Keratinocyte (primary cell): ENCODE measurements at places on chromosomes 6 and 20. TPM values are rescaled to one million over a fixed set of nuclear protein-coding genes. Genes with fewer than 3 reads are reported as not detected.

DNA sequence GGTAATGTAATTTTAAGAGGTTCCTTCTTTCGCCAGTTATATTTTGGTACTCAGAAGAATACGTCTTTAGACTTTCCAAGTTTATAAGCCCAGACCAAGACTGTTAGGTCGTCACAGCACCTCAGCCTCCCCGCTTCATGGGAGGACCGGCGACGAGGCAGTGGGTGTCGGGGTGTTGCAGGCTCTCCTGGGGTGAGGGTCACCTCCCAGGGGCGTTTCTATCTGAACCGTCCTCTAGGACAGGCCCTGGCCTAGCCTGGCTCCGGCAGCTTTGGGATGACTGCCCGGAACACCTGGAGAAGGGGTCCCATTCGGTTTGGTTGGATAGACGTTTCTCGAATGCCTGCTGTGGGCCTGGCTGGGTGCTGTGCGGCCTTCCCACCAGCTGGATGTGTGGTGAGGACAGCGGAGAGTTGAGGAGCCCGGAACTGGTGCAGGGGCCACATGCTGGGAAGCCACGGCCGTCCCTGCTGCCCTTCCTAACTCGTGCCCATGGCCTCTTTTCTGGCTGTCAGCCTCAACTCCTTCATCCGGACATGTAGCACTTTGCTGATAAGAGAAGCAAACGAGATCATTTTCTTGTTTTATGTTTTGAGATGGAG is 1.1 kb downstream of the OSBPL2 start:
- H3K4me3 ChIP-seq = peak overlapping the region; percentile 77
- H3K27ac ChIP-seq = peak overlapping the region; percentile 65
- H3K27me3 ChIP-seq = peaks cover 7% of the 10 kb centered on the region

DNA sequence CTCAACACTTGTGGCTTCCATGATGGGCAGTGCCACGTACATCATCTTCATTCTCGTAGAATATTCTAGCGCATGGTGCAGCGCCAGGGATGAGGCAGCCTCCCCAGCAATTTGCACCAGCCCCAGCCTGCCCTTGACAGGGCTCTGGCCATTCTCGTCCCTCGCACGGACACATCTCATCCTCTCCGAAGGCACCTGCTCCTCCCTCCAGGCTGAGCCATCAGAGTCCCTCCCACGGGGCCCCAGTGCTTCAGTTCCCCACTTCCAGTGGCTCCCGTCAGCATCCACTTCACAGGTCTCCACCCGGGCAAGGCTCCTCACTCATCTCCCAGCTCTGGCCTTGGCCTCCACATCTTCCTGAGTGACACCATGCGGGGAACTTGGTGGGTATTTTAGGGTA is 13.3 kb upstream of the PHACTR3 start:
- no peak overlapping the region for H3K4me3 ChIP-seq
- no peak overlapping the region for H3K27ac ChIP-seq
- no peaks in the 10 kb centered on the region for H3K27me3 ChIP-seq

The CDH4 gene
- polyA plus RNA-seq = 1.1 to 7.9 TPM (median 2.2 TPM) in 3 replicates

The TRERF1 gene
- 3.2 to 4.8 TPM (median 4.5 TPM) in 3 replicates for polyA plus RNA-seq

The PLG gene
- polyA plus RNA-seq = not detected in 3 replicates

DNA sequence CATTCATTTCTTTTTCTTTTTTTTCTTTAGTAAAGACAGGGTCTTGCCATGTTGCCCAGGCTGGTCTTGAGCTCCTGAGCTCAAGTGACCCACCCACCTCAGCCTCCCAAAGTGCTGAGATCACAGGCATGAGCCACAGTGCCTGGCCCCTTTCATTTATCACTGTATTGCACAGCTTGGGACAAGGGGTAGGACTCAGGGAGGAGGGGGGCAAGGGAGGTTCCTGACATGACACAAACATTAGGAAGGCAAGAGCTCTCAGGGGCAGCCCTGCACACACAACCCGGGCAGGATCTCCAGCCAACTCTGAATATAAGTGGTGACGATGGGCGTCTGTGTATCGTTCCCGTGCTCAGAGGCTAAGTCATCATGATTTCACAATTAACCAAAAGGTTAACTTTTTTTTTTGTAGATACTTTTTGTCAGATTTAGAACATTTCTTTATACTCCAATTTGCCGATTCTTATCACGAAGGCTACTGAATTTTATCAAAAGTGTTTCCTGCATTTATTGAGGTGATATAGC is 19.9 kb downstream of the SLC2A4RG start:
- no peaks in the 10 kb centered on the region for H3K36me3 ChIP-seq
- H3K4me1 ChIP-seq = no peaks in the 10 kb centered on the region
- H3K27ac ChIP-seq = no peak overlapping the region
- DNase-seq = no peak
- H3K4me3 ChIP-seq = no peak overlapping the region

The SNPH gene
- 1.3 to 2.4 TPM (median 1.4 TPM) in 3 replicates for polyA plus RNA-seq

- no peak overlapping the region for H3K27ac ChIP-seq
- DNase-seq = no peak
Observed at GRCh38 chr20:45055056-45055455, 45.9 kb downstream of the KCNS1 start.

GRCh38 chr20:60565083-60565482 is 606.9 kb downstream of the CDH26 start:
- DNase-seq = no peak
- no peak overlapping the region for H3K27ac ChIP-seq
- H3K4me3 ChIP-seq = no peak overlapping the region
- H3K27me3 ChIP-seq = peaks cover 14% of the 10 kb centered on the region
- H3K36me3 ChIP-seq = no peaks in the 10 kb centered on the region

DNA sequence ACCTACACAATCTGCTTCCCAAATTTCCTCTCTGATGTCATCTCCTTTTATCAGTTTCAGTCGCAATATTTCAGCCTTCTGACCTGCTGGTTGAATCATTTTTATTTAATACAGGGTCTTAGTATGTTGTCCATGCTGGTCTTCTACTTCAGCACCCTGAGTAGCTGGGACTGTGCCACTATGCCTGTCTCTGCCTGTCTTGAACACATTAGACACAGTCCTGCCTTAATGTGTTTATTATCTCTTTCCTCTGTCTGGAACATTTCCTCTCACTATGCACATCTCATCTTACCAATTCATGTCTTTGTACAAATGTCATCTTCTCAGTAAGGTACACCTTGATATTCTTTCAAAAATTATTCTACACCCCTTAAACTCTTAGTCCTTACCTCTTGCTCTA is 106.5 kb downstream of the THEMIS start:
- peaks cover 4% of the 10 kb centered on the region for H3K27me3 ChIP-seq
- no peak overlapping the region for H3K4me3 ChIP-seq
- H3K4me1 ChIP-seq = no peaks in the 10 kb centered on the region
- DNase-seq = no peak

- H3K4me3 ChIP-seq = no peak overlapping the region
- H3K27ac ChIP-seq = no peak overlapping the region
- H3K36me3 ChIP-seq = no peaks in the 10 kb centered on the region
- H3K4me1 ChIP-seq = peaks cover 18% of the 10 kb centered on the region
- peaks cover 23% of the 10 kb centered on the region for H3K27me3 ChIP-seq
Observed at GRCh38 chr20:61786230-61786629, 279.5 kb downstream of the TAF4 start.

DNA sequence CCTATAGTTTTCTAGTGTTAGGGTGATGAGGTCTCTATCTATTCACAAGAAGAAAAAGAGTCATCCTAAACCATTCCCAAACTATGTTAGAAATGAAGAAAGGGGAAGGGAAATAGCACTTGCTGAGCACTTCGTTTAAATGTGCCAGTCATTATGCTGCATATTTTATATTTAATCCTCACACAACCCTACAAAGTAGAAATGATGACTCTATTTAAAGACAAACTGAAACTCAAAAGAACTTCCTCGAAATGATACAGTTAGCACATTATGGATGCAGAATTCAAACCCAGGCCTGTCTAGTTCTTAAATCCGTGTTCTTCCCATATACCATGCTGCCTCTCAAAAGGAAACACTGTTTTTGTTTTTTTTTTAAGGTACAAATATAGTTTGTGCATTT is 174.6 kb downstream of the GMPR start:
- H3K36me3 ChIP-seq = no peaks in the 10 kb centered on the region
- DNase-seq = no peak
- no peaks in the 10 kb centered on the region for H3K27me3 ChIP-seq

DNA sequence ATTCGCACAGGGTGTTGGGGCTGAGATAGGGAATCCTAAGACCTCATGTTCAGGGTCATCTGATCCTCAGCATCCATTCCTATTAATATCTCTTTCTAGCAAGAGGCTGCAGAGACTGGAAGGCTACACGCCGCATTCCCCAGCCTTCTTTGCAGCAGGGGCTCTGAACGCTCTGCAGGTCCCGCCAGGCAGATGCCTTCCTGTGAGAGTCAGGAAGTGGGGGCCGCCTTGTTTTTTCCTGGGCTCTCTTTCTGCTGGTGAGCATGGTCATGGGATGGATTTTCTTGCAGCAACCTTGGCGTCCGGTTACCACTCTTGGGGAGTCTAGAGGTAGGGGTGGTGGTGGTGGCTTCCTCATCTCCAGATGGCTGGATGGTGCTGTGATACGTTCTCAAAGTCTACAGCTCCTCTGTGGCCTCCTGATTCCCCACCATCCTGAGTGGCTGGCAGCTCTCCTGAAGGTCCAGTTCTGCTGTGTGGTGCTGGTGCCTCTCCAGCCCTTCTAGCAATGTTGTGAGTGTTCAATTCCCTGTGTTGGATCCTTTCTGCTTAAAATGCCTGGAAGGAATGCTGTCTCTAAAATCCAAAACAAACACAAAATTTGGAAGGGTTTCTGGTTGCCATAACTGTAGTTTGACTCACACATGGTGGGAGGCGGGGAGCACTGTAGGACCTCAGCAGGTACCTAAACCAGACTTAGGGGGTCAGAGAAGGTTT is 111.9 kb downstream of the CEBPB start:
- H3K4me1 ChIP-seq = peaks cover 16% of the 10 kb centered on the region
- no peak overlapping the region for H3K4me3 ChIP-seq
- no peaks in the 10 kb centered on the region for H3K36me3 ChIP-seq
- no peaks in the 10 kb centered on the region for H3K27me3 ChIP-seq
- H3K27ac ChIP-seq = no peak overlapping the region

- peaks cover 1% of the 10 kb centered on the region for H3K36me3 ChIP-seq
- peak; percentile 36 for DNase-seq
- H3K4me1 ChIP-seq = peaks cover 26% of the 10 kb centered on the region
- H3K4me3 ChIP-seq = no peak overlapping the region
Observed at GRCh38 chr6:138654715-138655634, 118.6 kb upstream of the CCDC28A start.

DNA sequence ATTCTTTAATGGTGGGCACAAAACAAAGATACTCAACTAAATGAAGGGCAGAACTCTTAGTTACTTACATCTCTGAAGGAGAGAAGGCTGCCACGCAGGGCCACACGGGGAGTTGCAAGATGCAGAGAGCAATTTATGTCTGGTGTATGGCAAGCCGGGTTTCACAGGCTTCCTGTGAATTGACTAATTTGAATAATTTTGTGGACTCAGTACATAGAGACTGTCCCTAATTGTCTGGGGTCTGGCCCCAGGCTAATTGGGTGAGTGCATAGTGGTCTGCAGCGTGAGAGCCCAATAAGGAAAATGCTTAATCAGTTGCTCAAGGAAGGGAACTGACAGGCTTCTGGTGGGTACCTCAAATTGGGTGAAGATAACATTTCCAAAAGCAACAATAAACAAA is 205.7 kb downstream of the OTOR start:
- no peaks in the 10 kb centered on the region for H3K36me3 ChIP-seq
- no peaks in the 10 kb centered on the region for H3K4me1 ChIP-seq
- H3K4me3 ChIP-seq = no peak overlapping the region
- no peak for DNase-seq
- no peak overlapping the region for H3K27ac ChIP-seq
- H3K27me3 ChIP-seq = no peaks in the 10 kb centered on the region

The NRSN1 gene
- not detected in 3 replicates for polyA plus RNA-seq

The KCNK16 gene
- not detected in 3 replicates for polyA plus RNA-seq

DNA sequence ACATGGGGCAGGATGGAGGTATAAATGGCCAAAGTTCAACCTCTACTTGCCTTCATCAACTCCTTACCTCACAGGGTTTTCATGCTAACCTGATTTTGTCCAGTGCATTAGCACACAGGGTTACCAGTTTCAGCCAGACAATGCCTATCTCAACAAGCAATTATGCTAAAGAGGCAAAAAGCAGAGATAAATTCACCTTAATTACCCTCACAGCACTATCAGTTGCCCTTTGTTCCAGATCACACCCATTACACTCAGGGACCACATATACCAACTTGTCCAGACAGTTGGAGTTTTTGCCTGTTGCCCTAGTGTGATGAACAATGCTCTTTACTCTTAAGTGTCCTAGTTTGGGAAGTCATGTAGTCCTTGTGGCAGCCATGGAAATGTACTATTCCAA is 174.5 kb upstream of the MOCS1 start:
- no peak overlapping the region for H3K27ac ChIP-seq
- no peak overlapping the region for H3K4me3 ChIP-seq
- H3K36me3 ChIP-seq = no peaks in the 10 kb centered on the region

GRCh38 chr6:140360651-140361050 is 986.2 kb upstream of the CITED2 start:
- no peak overlapping the region for H3K4me3 ChIP-seq
- no peaks in the 10 kb centered on the region for H3K4me1 ChIP-seq
- no peak overlapping the region for H3K27ac ChIP-seq

- H3K27ac ChIP-seq = no peak overlapping the region
- H3K27me3 ChIP-seq = no peaks in the 10 kb centered on the region
- DNase-seq = no peak
- H3K4me3 ChIP-seq = no peak overlapping the region
Observed at GRCh38 chr6:77011929-77012545, 451.3 kb downstream of the HTR1B start.

GRCh38 chr6:165732696-165733488 is 69.9 kb upstream of the PDE10A start:
- no peak overlapping the region for H3K27ac ChIP-seq
- H3K4me1 ChIP-seq = no peaks in the 10 kb centered on the region
- DNase-seq = no peak

GRCh38 chr6:151058021-151058733 is 181.6 kb upstream of the AKAP12 start:
- no peak for DNase-seq
- H3K36me3 ChIP-seq = no peaks in the 10 kb centered on the region
- H3K4me1 ChIP-seq = peaks cover 31% of the 10 kb centered on the region
- peak overlapping the region; percentile 94 for H3K27ac ChIP-seq
- no peaks in the 10 kb centered on the region for H3K27me3 ChIP-seq
